Activated T-cell treated with anti-CD3 and anti-CD28 coated beads, Interleukin-2, amount 50 U/mL, for 72 hours (primary cell): ENCODE measurements at places on chromosomes 12 and 14. TPM values are rescaled to one million over a fixed set of nuclear protein-coding genes. Genes with fewer than 3 reads are reported as not detected.

Gene RAD9B
- 2.3 TPM for total RNA-seq

DNA sequence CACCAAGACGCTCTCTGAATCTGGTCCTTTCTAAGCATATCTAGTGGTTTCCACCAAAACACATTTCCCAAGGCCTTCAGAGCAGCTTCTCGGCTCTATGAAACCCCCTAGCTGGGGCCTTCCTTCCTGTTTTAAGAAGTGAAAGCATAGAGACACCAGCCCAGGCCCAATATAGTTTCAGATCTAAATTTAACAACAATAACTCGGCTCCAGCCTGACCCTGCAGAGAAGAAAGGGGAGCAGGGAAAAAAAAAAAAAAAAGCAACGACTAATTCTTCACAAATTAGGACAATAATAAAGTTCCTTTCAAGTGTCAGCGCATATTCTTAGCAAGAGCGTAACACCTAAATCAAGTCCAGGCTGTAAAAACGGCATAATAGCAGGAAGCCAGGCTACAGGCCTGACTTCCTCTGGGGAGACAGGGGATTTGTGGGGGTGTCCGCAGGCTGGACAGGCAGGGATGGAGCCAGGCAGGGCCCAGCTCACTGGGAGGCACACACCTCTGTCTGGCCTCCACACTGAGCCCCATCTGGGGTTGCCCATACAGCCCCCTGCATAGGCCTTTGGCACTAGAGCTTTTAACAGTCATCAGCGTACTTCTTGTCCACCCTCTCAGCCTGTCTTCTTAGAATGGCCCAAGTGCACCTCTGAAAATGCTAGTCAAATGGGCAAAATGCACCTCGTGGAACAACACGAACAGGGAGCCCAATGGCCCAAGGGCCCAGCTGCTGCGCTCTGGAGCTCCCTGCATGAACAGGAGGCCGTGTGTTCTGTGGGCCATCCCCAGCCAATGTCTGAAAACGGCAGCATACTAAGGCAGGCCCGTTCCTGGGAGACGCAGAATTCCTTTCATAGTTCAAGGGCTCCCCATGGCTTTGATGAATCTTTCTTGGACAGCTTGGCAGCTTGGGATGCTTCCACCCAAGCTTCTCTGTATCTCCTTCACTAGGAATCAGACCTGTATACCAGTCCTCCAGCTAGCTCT lies 772.9 kb downstream of the MED13L start:
- no peak overlapping the region for H3K27ac ChIP-seq
- no peak for DNase-seq
- peaks cover 7% of the 10 kb centered on the region for H3K4me1 ChIP-seq

GRCh38 chr12:124548854-124549378 lies 18.5 kb downstream of the NCOR2 start:
- no peak overlapping the region for H3K27ac ChIP-seq
- H3K4me3 ChIP-seq: peak overlapping the region; percentile 53
- no peaks in the 10 kb centered on the region for H3K27me3 ChIP-seq
- peak; percentile 52 for DNase-seq

- peaks cover 9% of the 10 kb centered on the region for H3K27me3 ChIP-seq
- no peaks in the 10 kb centered on the region for H3K36me3 ChIP-seq
- no peak for DNase-seq
- peaks cover 11% of the 10 kb centered on the region for H3K4me1 ChIP-seq
- H3K27ac ChIP-seq: no peak overlapping the region
Measured at GRCh38 chr12:52949413-52950331, 754 bp downstream of the KRT18 start.

DNA sequence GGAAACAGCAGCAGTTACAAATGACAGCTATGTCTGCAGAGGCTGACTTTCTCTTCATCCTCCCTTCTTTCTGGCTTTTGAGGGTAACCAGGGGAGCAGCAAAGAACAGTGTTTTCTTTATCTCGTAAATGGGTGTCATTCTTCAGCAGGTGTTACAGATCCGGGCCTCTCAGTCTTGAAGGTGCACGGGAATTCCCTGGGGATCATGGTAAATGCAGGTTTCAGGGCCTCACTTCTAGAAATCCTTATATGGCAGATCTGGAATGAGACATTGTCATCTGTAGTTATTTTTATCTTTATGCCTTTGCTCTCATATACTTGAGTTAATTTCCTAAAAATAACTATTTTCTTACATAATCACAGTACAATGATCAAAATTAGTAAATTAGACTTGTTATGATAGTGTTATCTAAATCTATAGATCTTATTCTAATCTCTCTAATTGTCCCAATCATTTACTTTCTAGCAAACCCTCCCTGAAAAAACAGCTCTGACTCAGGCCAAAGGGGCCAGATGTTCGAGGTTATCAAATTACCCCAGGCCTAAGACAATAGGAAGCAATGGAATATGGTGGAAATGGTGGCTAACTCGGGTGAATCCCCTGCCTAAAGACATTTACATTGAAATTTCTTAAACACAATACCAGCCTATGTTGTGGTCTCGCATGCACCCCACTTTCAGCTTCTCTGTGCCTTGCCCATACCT lies 145.0 kb downstream of the CAND1 start:
- no peak overlapping the region for H3K4me3 ChIP-seq
- H3K27ac ChIP-seq: no peak overlapping the region
- H3K27me3 ChIP-seq: no peaks in the 10 kb centered on the region
- no peak for DNase-seq
- H3K4me1 ChIP-seq: no peaks in the 10 kb centered on the region
- H3K36me3 ChIP-seq: no peaks in the 10 kb centered on the region

DNA sequence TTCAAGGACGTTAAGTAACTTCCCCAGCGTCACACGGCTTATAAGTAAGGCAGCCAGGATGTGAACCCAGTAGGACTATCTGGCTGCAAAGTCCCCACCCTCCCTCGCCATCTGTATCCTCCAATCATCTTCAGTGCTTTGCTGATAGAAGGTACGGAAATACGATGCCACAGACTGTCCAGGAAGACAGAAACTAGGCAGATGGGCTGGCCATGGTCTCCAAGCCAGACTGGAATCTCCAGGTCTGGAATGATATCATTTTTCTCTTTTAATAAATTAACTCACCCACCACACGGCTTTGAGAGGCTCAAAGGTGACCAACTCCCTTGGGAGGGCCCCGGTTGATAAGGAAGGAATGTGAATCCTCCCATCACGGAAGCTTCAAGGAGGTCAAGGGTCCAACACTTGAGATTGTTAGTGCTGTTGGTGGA lies 16.3 kb upstream of the BDKRB1 start:
- no peaks in the 10 kb centered on the region for H3K36me3 ChIP-seq
- H3K27me3 ChIP-seq: no peaks in the 10 kb centered on the region
- DNase-seq: no peak
- no peak overlapping the region for H3K4me3 ChIP-seq

Gene KRT72
- total RNA-seq: 0.31 TPM

DNA sequence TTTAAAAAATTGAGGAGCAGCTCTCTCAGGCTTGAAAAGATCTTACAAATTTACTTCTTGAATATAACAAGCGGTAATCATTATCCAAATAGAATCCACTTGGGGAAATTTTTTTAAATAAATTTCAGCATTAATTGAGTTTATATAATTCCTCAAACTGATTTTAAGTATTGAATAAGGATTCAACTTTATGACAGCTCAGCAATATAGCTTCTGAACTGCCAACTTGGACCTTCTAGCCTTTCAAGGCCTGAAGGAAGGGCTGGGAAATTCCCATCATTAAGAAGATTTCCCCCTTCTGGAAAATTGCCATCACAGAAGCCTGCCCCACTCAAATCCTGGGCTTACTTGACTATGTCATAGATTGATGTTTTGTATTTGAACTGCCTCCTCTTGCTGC lies 57.5 kb upstream of the GARIN2 start:
- H3K4me3 ChIP-seq: no peak overlapping the region
- H3K36me3 ChIP-seq: peaks cover 3% of the 10 kb centered on the region
- peaks cover 29% of the 10 kb centered on the region for H3K4me1 ChIP-seq
- no peaks in the 10 kb centered on the region for H3K27me3 ChIP-seq

Gene AMIGO2
- 15.1 TPM for total RNA-seq

DNA sequence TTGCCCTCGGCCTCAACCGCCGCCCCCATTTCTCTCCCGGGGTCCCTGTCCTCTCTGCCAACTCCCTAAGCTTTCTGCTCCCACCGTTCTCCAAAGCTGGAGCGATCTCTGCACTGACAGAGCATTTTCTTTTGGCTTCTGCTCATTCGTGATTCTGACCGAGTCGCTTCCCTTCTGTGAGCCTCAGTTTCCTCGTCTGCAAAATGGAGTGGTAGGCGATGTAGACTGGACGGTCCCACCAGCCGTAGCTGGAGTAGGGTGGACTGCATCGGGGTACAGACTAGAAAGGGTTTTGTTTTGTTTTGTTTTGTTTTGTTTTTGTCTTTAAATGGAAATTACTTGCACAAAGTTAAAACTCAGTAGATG lies 2.4 kb downstream of the VSX2 start:
- peak overlapping the region; percentile 76 for H3K4me3 ChIP-seq
- peaks cover 87% of the 10 kb centered on the region for H3K27me3 ChIP-seq
- H3K27ac ChIP-seq: no peak overlapping the region
- DNase-seq: no peak
- H3K4me1 ChIP-seq: peaks cover 27% of the 10 kb centered on the region
- no peaks in the 10 kb centered on the region for H3K36me3 ChIP-seq

Gene GYS2
- not detected for total RNA-seq

- H3K36me3 ChIP-seq: no peaks in the 10 kb centered on the region
- H3K4me3 ChIP-seq: no peak overlapping the region
- no peak for DNase-seq
- no peaks in the 10 kb centered on the region for H3K4me1 ChIP-seq
- no peak overlapping the region for H3K27ac ChIP-seq
- no peaks in the 10 kb centered on the region for H3K27me3 ChIP-seq
Measured at GRCh38 chr12:20808521-20808920, 2.0 kb upstream of the SLCO1B3 start.

Gene C12orf76
- 16.9 TPM for total RNA-seq

Gene ARHGAP9
- total RNA-seq: 119 TPM

DNA sequence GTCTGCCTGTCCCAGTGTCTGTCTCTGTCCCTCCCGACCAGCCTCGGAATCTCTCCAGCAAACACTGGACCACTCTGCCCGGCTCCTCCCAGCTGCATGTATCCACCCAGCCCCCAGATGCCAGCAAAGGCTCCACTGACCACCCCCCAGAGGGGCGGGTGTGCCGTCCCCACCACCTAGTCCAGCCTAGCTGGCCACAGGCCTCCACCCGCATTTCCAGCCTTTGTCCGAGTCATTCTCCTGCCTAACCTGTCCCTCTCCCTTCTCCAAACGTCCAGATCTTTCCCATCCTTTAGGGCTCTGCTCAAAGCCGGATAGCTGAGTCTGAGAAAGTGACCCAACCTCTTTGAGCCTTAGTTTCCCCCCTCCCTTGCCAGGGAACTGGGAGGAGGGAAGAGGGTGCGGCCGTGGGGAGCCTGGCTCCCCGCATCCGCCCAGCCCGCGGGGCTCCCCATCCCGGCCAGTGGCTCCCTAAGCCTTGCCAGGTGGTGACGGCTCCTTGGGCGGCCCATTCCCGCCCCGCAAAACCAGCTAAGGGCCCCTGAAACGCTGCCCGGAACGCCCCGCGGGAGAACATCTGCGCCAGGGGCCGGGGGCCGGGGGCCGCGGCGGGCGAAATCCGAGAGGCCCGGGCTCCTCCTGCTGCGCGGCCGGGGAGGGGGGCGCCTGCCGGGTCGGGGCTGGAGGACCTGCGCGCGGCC lies 34.6 kb upstream of the ANKRD9 start:
- H3K27ac ChIP-seq: no peak overlapping the region
- no peak for DNase-seq
- no peaks in the 10 kb centered on the region for H3K36me3 ChIP-seq
- peaks cover 48% of the 10 kb centered on the region for H3K27me3 ChIP-seq

GRCh38 chr14:50057331-50057730 lies 59.0 kb downstream of the VCPKMT start:
- no peak overlapping the region for H3K27ac ChIP-seq
- H3K4me1 ChIP-seq: peaks cover 52% of the 10 kb centered on the region
- no peak overlapping the region for H3K4me3 ChIP-seq
- no peak for DNase-seq
- H3K27me3 ChIP-seq: no peaks in the 10 kb centered on the region

- H3K27me3 ChIP-seq: peaks cover 13% of the 10 kb centered on the region
- H3K27ac ChIP-seq: peak overlapping the region; percentile 26
- peak overlapping the region; percentile 64 for H3K4me3 ChIP-seq
- H3K4me1 ChIP-seq: peaks cover 24% of the 10 kb centered on the region
Measured at GRCh38 chr12:93167841-93168492, 209.8 kb upstream of the NUDT4 start.

- H3K27ac ChIP-seq: peak overlapping the region; percentile 98
- H3K36me3 ChIP-seq: peaks cover 5% of the 10 kb centered on the region
- H3K4me3 ChIP-seq: peak overlapping the region; percentile 98
- H3K27me3 ChIP-seq: no peaks in the 10 kb centered on the region
Measured at GRCh38 chr14:39102265-39102968, 618 bp downstream of the SEC23A start.

DNA sequence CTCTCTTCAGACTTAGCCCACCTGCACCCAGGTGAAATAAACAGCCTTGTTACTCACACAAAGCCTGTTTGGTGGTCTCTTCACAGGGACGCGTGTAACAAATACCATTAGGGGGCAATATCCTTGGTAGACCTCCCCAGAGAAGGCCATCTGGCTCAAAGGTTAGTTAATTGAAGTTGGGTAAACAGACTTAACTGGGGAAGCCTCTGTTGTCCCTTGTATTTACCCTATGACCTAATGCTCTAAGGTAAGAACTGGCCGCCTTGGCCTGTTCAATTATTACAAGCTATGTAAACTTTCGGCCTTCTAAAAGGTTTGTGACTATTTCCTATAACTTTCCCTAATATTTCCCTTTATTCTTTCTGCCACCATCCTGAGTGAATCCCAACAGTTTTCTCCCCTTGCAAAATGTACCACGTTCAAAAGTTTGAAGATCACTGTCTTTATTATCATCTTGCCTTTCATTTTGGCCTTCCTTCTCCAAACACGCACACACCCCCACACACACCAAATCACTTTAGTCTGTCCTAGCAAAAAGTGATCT lies 15.3 kb upstream of the LYZ start:
- peaks cover 55% of the 10 kb centered on the region for H3K4me1 ChIP-seq
- H3K27ac ChIP-seq: peak overlapping the region; percentile 5
- peak overlapping the region; percentile 91 for H3K4me3 ChIP-seq
- H3K36me3 ChIP-seq: no peaks in the 10 kb centered on the region
- no peaks in the 10 kb centered on the region for H3K27me3 ChIP-seq

Gene CPNE8
- 3.1 TPM for total RNA-seq

- no peak overlapping the region for H3K27ac ChIP-seq
- H3K27me3 ChIP-seq: peaks cover 24% of the 10 kb centered on the region
- no peaks in the 10 kb centered on the region for H3K36me3 ChIP-seq
- H3K4me3 ChIP-seq: no peak overlapping the region
- DNase-seq: no peak
- H3K4me1 ChIP-seq: no peaks in the 10 kb centered on the region
Measured at GRCh38 chr14:88929656-88930436, 105.4 kb downstream of the TTC8 start.

DNA sequence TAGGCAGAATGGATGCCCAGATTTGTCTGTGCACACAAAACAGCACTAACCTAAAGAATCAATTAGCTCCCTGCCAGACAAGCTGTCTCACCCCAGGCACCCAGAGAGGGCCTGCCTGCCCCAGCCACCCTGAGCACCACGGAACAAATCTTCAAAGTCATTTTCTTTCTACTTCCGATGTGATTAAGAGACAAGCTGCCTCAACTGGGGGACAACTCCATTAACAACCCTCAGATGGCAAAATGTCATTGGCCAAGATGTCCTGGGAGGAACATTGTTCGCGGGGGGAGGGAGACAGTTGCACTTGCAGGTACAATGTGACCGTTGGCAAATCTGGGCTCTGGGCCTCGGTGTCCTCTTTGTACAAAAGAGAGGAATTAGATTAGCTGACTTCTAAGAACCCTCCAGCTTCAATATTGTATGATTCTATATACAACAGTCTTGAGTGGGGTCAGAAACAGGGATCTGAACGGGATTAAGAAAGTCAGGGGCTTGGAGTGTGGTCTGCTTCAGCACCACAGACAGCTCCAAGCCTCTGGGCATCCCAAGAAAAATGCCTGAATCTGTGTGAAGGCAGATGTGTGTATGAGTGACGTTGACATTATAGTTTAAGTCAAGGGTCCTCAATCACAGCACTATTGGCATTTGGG lies 42.8 kb upstream of the CMKLR1 start:
- H3K4me3 ChIP-seq: no peak overlapping the region
- no peak for DNase-seq
